ENCODE measurements at places on chromosomes 12 and 14. TPM values are rescaled to one million over a fixed set of nuclear protein-coding genes. Genes with fewer than 3 reads are reported as not detected.
A peak's percentile ranks its signal among the peaks of the same experiment; 100 is the strongest.

DNA sequence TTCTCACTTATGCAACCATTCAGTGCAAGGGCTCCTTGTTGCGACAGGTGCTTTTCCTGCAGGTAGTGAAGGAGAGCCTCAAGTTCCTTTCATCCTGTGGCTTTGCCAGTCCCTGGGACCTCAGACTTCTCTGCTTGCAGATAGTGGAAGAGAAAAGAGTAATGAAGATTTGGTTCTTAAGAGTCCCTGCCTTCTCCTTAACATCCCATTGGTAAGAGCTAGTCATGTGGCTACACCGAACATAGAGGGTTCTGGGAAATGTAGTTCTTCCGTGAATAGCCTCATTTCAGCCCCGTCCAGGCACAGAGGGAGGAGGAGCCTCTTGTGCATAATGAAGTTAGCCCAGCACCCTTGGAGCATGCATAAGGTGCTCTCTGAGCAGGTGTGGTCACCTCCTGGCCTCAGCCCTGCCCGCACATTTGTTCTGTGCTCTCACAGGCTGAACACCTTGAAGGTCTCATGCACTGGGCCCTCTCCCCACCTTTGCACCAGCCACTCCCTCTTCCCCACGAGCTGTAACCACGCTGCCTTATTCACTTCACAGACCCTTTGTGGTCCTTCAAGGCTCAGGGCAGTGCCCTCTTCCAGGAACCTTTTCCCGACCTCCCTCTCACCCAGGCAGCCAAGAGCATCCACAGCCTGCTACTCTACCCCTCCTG is 134.0 kb downstream of the BCL11B start:
- H3K36me3 ChIP-seq = no peaks in the 10 kb centered on the region
- no peak for DNase-seq
- no peaks in the 10 kb centered on the region for H3K4me1 ChIP-seq
- H3K27me3 ChIP-seq = no peaks in the 10 kb centered on the region

DNA sequence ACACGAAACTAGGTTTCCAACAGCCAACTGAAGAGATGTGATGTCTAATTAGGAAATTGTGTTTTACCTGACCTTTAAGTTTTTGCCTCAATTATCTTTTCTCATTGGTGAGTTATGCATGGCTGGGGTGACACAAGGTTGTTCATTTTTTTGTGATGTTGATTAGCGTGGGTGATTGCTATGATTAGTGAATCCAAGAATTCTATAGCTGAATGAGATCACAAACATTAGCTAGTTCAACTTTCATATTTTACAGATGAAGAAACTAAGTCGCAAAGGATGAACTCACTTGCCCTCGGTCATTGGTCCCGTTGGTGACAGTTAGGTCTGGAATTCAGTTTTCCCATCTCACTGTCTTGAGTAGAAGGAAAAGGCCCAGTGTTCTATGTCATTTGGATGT is 32.6 kb upstream of the LMNTD1 start:
- H3K4me3 ChIP-seq = no peak overlapping the region
- H3K27me3 ChIP-seq = no peaks in the 10 kb centered on the region
- no peaks in the 10 kb centered on the region for H3K36me3 ChIP-seq
- no peak overlapping the region for H3K27ac ChIP-seq
- H3K4me1 ChIP-seq = no peaks in the 10 kb centered on the region

- no peak for DNase-seq
- H3K4me3 ChIP-seq = no peak overlapping the region
- no peaks in the 10 kb centered on the region for H3K36me3 ChIP-seq
- H3K27ac ChIP-seq = no peak overlapping the region
Observed at GRCh38 chr14:104808456-104808855, 7.6 kb downstream of the ZBTB42 start.

DNA sequence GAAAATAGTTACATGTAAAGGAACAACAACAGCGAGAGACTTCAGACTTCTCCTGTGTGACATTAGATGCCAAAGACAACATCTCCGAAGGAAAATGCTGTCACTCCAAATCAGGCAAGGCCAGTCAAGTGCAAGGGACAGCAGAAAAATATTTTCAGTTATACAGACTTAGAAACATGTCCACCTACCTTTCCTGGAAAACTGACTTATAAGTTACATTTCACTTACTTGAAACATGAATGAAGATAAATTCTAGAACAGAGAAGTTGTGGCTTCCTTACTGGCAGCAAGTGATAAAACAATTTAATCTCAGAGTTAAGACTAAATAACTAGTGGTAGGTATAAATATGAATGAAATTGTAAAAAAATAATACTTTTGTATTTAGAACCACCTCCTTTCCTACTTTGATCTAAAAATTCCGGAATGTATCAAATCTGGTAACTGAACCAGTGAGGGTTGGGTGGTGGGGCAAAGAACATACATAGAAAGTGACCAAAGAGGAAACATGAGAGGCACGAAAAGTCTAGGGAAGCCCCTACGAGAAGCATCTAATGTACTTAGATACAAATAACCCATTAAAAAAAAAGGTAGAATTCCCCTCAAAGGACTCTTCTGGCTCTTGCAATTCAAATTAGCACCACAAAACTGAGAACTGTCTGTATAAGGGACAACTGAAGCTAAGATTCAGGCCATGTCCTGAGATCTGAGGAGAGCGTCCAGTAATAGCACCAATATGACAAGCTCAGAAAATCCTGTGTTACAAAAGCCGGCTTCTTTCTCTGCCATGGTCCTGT is 21.2 kb downstream of the MTHFD1 start:
- H3K4me3 ChIP-seq = no peak overlapping the region
- no peak for DNase-seq
- H3K27ac ChIP-seq = no peak overlapping the region
- no peaks in the 10 kb centered on the region for H3K36me3 ChIP-seq
- no peaks in the 10 kb centered on the region for H3K4me1 ChIP-seq

DNA sequence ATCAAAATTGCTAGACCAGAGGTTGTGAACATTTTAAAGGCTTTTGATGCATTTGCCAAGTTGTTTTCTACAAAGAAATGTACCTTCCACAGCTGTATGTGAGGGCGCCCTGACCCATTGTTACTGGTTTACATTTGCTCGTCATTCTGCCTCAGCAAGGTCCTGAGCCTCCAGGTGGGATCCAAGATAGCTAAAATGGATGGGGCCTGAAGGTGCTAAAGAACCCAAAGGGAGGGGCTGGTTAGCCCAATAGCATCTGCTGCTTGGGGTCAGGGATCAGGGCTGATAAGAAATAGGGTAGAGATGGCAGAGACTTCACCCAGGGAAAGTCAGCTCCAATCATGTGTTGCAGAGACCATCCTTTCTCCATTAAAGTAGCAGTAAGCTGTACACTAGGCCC is 43.1 kb downstream of the GALNT16 start:
- no peak overlapping the region for H3K4me3 ChIP-seq
- H3K36me3 ChIP-seq = no peaks in the 10 kb centered on the region
- DNase-seq = no peak
- no peaks in the 10 kb centered on the region for H3K4me1 ChIP-seq
- no peaks in the 10 kb centered on the region for H3K27me3 ChIP-seq
- H3K27ac ChIP-seq = no peak overlapping the region

- H3K4me1 ChIP-seq = no peaks in the 10 kb centered on the region
- DNase-seq = no peak
- H3K27me3 ChIP-seq = no peaks in the 10 kb centered on the region
- H3K4me3 ChIP-seq = no peak overlapping the region
Observed at GRCh38 chr14:53355581-53356112, 202.5 kb upstream of the DDHD1 start.

- H3K4me3 ChIP-seq = no peak overlapping the region
- no peak for DNase-seq
- H3K27ac ChIP-seq = no peak overlapping the region
Observed at GRCh38 chr14:76729953-76730505, 31.2 kb upstream of the VASH1 start.

GRCh38 chr12:124709722-124710687 is 142.6 kb upstream of the NCOR2 start:
- no peaks in the 10 kb centered on the region for H3K27me3 ChIP-seq
- no peak overlapping the region for H3K27ac ChIP-seq
- peaks cover 13% of the 10 kb centered on the region for H3K4me1 ChIP-seq
- H3K4me3 ChIP-seq = no peak overlapping the region
- H3K36me3 ChIP-seq = no peaks in the 10 kb centered on the region
- peak; percentile 70 for DNase-seq

DNA sequence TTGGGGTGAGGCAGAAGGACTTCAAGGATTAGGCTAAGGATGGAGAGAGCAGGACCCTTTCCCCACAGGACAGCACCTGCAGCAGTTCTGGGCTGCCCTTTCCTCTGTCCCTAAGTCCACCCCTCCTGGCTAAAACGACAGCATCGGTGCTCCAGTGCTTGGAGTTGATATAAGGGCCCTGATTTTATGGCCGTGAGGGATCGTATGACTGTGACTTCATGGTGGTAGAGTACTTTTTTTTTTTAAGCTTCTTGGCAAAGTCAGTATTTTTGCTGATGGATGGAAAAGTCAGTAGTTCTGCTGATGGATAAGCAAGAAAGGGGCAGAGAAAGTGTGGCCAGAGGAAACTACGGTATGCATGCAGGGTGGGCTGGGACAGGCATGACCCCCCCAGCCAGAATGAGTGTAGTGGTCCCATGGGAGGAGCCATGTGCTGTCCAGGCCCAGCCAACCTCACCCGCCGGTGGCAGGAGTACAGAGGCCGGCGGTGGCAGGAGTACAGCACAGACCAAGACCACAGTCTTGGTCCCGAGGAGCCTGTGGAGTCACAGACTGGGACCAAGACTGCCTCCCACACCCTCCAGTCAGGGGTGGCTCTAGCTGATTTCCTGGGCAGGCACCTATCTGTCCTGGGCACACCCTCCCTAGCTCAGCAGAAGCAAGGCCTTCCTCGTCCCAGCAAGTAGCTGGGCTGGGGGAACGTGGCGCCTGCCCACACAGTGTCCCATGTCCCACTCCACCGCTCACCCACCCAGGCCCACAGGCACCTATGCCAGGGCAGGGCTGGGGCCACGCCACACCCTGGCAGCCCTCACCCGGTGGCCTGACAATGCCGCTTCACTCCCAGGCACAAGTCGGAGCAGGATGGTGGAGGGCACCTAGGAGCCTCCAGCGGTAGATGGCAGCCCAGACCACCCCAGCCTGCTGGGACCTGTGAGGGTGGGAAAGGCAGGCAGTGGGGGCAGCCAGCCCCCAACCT is 46.3 kb downstream of the CCDC88C start:
- no peak overlapping the region for H3K27ac ChIP-seq
- no peak overlapping the region for H3K4me3 ChIP-seq
- DNase-seq = no peak
- H3K36me3 ChIP-seq = no peaks in the 10 kb centered on the region

- no peak for DNase-seq
- H3K4me3 ChIP-seq = no peak overlapping the region
- no peaks in the 10 kb centered on the region for H3K27me3 ChIP-seq
Observed at GRCh38 chr12:22531205-22531604, 13.1 kb downstream of the C2CD5 start.

DNA sequence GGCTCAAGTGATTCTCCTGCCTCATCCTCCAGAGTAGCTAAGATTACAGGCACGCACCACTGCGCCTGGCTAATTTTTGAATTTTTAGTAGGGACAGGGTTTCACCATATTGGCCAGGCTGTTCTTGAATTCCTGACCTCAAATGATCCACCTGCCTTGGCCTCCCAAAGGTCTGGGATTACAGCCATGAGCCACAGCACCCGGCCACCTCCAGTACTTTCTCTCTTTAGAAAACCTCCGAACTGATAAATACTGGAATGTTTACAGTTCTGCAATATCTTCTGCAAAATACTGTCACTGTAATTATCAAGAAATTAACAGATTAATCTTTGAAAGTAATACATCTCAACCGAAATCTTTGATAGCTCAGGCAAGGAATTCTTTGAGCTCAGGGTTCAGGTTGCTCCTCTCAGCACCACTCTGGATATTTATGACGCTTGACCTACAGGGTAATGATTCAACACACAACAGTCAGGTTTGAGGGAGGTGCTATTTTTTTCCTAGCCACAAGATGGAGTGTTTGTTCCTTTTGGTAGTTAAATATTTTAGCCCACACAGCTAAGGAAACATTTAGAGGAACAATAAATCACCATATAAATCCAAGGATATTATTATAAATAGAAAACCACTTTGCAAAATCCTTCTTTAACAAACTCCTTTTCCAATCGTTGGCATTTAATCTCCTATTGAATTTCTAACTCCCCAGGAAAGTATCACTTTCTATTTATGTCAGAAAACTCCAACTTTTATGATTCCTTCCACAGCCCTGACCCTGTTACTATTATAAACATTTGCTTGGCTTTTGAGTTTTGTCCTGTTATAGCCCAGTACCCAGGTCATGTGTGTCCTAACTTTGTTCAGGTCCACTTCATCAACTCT is 48.6 kb upstream of the GTF2A1 start:
- no peak overlapping the region for H3K4me3 ChIP-seq
- peaks cover 22% of the 10 kb centered on the region for H3K4me1 ChIP-seq
- H3K27me3 ChIP-seq = no peaks in the 10 kb centered on the region
- H3K36me3 ChIP-seq = no peaks in the 10 kb centered on the region

- peaks cover 24% of the 10 kb centered on the region for H3K4me1 ChIP-seq
- H3K27me3 ChIP-seq = no peaks in the 10 kb centered on the region
- DNase-seq = peak; percentile 17
- H3K36me3 ChIP-seq = no peaks in the 10 kb centered on the region
- H3K4me3 ChIP-seq = no peak within 1 kb of the TSS
Observed at GRCh38 chr14:105525861-105526775, at the start of gene TMEM121. TSS of gene TMEM121 (plus strand) at chr14:105526583. CDS start at chr14:105528835, 2,252 bp downstream.

The TMCC3 gene
- total RNA-seq = 15.0 TPM

The AGAP2 gene
- total RNA-seq = 0.92 TPM

The TAS2R19 gene
- 11.1 TPM for total RNA-seq

The KERA gene
- total RNA-seq = not detected

All from thyroid gland (tissue), 4 donors.